ENCODE measurements at places on chromosomes 3 and 15.

DNA sequence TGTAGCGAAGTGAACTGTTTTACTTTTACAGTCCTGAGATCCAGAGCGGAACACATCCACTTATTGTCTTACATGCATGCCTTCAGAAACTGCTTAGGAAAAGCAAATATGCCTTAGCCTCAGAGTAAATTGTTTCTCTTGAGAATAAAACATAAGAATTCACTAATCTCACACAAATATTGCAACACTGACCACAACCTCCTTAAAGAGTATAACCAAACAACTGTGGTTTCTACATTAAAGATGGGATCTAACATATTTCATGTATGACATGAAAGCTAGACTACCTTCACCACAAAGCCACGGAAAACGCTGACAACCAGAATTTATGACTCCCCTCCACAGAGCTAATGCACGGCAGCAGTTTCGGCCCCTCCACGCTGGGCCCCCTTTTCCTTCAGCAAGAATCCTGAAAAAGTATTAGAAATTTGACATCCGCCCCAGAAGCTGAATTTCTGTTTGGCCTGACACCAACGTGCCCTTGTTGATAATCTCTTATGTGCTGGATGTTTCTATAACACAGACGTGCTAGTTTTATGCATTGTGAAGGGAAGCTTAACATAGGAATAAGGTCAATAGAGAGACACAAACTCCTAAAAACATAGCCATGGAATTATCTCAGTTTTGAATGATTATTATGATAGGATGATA lies 84.6 kb downstream of the GREM1 start:
- H3K36me3 ChIP-seq, result no peaks in the 10 kb centered on the region
- DNase-seq, result no peak
- H3K4me3 ChIP-seq, result no peak overlapping the region
- no peaks in the 10 kb centered on the region for H3K27me3 ChIP-seq
- no peak overlapping the region for H3K27ac ChIP-seq

DNA sequence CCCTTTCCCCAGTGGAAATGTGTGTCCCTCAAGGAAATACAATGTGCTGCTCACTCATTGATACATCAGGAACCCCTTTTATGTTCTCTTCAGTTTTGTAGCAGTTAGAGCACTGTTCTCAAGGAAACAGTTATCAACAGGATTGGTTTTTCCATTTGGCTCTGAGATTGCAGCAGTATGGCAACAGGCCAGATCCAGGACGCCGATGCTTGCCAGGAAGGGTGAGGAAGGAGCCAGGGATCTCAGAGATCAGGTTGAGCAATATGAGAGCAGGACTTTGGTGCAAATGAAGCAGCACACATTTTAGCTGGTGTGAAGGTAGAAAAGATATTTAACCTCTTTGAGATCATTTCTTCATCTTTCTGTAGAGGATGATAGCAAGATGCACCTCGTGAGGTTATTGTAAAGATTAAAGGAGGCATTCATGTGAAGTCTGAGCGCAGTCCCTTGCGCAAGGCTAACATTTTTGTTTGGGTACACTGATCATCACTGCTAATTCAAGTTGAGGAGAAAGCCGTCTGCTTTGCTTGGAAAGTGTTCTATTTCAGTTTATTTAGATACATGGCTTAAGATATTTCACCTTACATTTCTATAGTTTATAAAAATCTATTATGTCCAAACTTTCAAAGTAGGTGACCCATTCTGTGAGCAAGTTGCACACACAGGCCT lies 68.5 kb downstream of the KCNH8 start:
- H3K36me3 ChIP-seq, result no peaks in the 10 kb centered on the region
- no peak overlapping the region for H3K4me3 ChIP-seq
- no peaks in the 10 kb centered on the region for H3K4me1 ChIP-seq
- no peak for DNase-seq
- H3K27ac ChIP-seq, result no peak overlapping the region

- no peak for DNase-seq
- H3K27ac ChIP-seq, result peak overlapping the region; percentile 95
- H3K4me3 ChIP-seq, result peak overlapping the region; percentile 91
These were observed 908 bp upstream of the ADPGK start for GRCh38 chr15:72784456-72784876.

- no peak within 1 kb of the TSS for H3K4me3 ChIP-seq
- no peaks in the 10 kb centered on the region for H3K4me1 ChIP-seq
- no peak within 1 kb of the TSS for H3K27ac ChIP-seq
- H3K36me3 ChIP-seq, result no peaks in the 10 kb centered on the region
- H3K27me3 ChIP-seq, result peaks cover 8% of the 10 kb centered on the region
- no peak for DNase-seq
These were observed at the start of gene CFAP100 for GRCh38 chr3:126394179-126394976. Gene CFAP100, plus strand, starts transcription at chr3:126394909. Its CDS starts 1,092 bp downstream, at chr3:126396001.

- H3K4me1 ChIP-seq, result 0 out of 2 replicates have a peak, but pooled peaks cover 6% of the 10 kb centered on the region
- no peaks in the 10 kb centered on the region for H3K36me3 ChIP-seq
- H3K27ac ChIP-seq, result peak overlapping the region; percentile 41
- no peak for DNase-seq
- no peak overlapping the region for H3K4me3 ChIP-seq
These were observed 74.6 kb upstream of the TSC22D2 start for GRCh38 chr3:150333477-150333876.

GRCh38 chr15:34078900-34079299 lies 22.8 kb downstream of the EMC7 start:
- H3K27ac ChIP-seq, result no peak overlapping the region
- no peaks in the 10 kb centered on the region for H3K27me3 ChIP-seq
- H3K36me3 ChIP-seq, result no peaks in the 10 kb centered on the region
- no peak overlapping the region for H3K4me3 ChIP-seq
- DNase-seq, result no peak

- no peaks in the 10 kb centered on the region for H3K27me3 ChIP-seq
- no peak overlapping the region for H3K4me3 ChIP-seq
- H3K4me1 ChIP-seq, result 0 out of 2 replicates have a peak, but pooled peaks cover 2% of the 10 kb centered on the region
- peak overlapping the region; percentile 72 for H3K27ac ChIP-seq
These were observed 18.4 kb upstream of the TSEN2 start for GRCh38 chr3:12465836-12466225.

GRCh38 chr3:132569153-132569552 lies 27.9 kb upstream of the ACKR4 start:
- no peaks in the 10 kb centered on the region for H3K27me3 ChIP-seq
- no peaks in the 10 kb centered on the region for H3K4me1 ChIP-seq
- no peak for DNase-seq
- H3K4me3 ChIP-seq, result no peak overlapping the region

GRCh38 chr3:34285827-34286188 lies 487.4 kb downstream of the PDCD6IP start:
- H3K36me3 ChIP-seq, result no peaks in the 10 kb centered on the region
- no peak overlapping the region for H3K27ac ChIP-seq
- no peak for DNase-seq

DNA sequence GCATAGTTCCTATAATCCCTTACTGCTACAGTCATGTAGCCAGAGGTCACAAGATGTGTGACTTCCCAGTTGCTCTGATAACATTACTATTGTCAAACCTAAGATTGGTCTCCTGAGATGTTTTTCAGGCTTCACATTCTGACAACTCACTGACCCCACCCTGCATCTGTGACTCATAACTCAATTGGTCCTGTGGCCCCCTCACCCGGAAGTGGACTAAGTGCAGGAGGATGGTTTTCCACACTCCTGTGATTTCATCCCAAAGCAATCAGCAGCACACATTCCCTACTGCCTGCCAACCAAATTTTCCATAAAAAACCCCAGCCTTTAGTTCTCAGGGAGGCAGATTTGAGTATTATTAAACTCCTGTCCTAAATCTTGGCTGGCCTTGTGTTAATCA lies 564.9 kb upstream of the ZNF385D start:
- H3K4me3 ChIP-seq, result no peak overlapping the region
- H3K36me3 ChIP-seq, result no peaks in the 10 kb centered on the region
- DNase-seq, result no peak
- no peaks in the 10 kb centered on the region for H3K27me3 ChIP-seq
- H3K4me1 ChIP-seq, result no peaks in the 10 kb centered on the region
- no peak overlapping the region for H3K27ac ChIP-seq

DNA sequence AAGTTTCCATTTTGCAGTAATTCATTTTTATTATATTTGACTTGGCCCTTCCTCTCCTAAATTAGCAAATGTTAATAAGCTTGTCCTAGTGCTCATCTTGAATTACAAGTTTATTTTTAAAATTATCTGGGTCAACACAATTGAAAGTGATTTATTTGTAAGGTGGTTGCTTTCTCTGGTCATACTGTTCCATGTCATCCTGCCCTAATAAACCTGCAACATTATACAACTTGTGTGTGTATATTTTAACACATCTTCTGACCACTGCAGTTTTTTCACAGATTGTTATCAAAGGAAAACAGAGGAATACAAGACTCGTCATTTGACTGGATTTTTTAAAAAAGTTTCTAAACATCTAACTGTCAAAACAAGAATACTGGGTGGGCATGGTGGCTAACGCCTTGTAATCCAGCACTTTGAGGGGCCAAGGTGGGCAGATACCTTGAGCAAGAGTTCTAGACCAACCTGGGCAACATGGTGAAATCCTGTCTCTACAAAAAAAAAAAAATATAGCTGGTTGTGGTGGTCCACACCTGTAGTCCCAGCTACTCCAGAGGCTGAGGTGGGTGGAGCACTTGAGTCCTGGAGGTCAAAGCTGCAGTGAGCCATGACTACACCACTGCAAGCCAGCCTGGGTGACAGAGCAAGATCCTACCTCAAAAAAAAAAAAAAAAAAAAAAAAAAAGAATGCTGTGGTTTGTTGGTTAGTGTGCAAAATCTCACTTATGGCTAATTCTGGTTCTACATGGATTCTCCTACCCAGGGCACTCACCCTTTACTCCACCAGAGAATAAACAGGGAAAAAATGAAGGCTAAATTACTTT lies 5.0 kb upstream of the LRRFIP2 start:
- H3K36me3 ChIP-seq, result no peaks in the 10 kb centered on the region
- H3K4me3 ChIP-seq, result no peak overlapping the region
- DNase-seq, result no peak
- H3K4me1 ChIP-seq, result peaks cover 20% of the 10 kb centered on the region

DNA sequence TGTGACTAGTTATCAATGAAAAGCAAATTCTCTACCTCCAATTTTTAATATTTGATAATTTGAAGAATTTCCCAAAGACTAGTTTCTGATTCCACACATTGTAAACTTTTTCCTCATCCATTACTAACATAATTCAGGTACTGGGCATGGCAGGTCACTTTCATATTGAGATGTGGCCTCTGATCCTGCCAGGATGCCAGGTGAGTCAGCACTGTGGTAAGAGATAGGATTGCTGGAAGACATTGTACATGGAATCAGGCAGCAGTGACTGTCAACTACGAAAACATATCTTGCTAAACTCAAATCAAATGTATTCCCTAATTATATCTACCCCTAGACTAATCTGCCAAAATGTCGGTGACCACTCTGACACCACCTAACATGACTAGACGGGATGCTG lies 33.2 kb upstream of the POU1F1 start:
- no peaks in the 10 kb centered on the region for H3K36me3 ChIP-seq
- peak overlapping the region; percentile 29 for H3K27ac ChIP-seq
- no peaks in the 10 kb centered on the region for H3K4me1 ChIP-seq
- H3K4me3 ChIP-seq, result no peak overlapping the region
- no peak for DNase-seq

GRCh38 chr3:112634786-112635541 lies 6.0 kb downstream of the CCDC80 start:
- H3K27ac ChIP-seq, result no peak overlapping the region
- no peaks in the 10 kb centered on the region for H3K36me3 ChIP-seq
- H3K4me1 ChIP-seq, result no peaks in the 10 kb centered on the region
- DNase-seq, result no peak
- peaks cover 6% of the 10 kb centered on the region for H3K27me3 ChIP-seq
- H3K4me3 ChIP-seq, result no peak overlapping the region

GRCh38 chr3:129278966-129279906 lies 566 bp downstream of the HMCES start:
- H3K27me3 ChIP-seq, result no peaks in the 10 kb centered on the region
- H3K27ac ChIP-seq, result peak overlapping the region; percentile 94
- peaks cover 17% of the 10 kb centered on the region for H3K4me1 ChIP-seq
- H3K4me3 ChIP-seq, result peak overlapping the region; percentile 78
- H3K36me3 ChIP-seq, result peaks cover 13% of the 10 kb centered on the region

DNA sequence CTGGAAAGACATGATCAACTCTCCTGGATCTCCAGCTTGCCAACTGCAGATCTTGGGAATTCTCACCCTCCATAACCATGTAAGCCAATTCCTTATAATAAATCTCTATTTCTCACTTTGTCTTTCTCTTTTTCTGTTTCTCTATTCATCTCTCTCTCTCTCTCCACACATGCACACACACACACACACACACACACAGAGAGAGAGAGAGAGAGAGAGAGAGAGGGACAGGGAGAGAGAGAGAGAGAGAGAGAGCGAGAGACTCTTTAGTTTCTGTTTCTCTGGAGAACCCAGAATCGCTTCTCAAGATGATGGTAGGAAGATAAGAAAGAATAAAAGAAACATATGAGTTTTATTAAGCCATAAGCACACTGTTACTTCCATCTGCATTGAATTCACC lies 111.9 kb downstream of the BCHE start:
- H3K4me1 ChIP-seq, result no peaks in the 10 kb centered on the region
- no peak overlapping the region for H3K27ac ChIP-seq
- H3K36me3 ChIP-seq, result no peaks in the 10 kb centered on the region
- no peak for DNase-seq

- DNase-seq, result peak; percentile 27
- no peak overlapping the region for H3K27ac ChIP-seq
- no peak overlapping the region for H3K4me3 ChIP-seq
- 0 out of 2 replicates have a peak, but pooled peaks cover 3% of the 10 kb centered on the region for H3K4me1 ChIP-seq
- H3K27me3 ChIP-seq, result peaks cover 13% of the 10 kb centered on the region
These were observed 88.3 kb downstream of the TMEM266 start for GRCh38 chr15:76147906-76148570.

- H3K4me3 ChIP-seq, result no peak overlapping the region
- no peaks in the 10 kb centered on the region for H3K36me3 ChIP-seq
- H3K4me1 ChIP-seq, result no peaks in the 10 kb centered on the region
These were observed 1.6 kb downstream of the RFTN1 start for GRCh38 chr3:16511681-16512434.

- DNase-seq, result no peak
- no peaks in the 10 kb centered on the region for H3K36me3 ChIP-seq
- no peak overlapping the region for H3K4me3 ChIP-seq
These were observed 313.4 kb downstream of the CNTN6 start for GRCh38 chr3:1406250-1406649.

- H3K4me3 ChIP-seq, result no peak overlapping the region
- H3K36me3 ChIP-seq, result no peaks in the 10 kb centered on the region
- H3K4me1 ChIP-seq, result no peaks in the 10 kb centered on the region
- H3K27me3 ChIP-seq, result peaks cover 5% of the 10 kb centered on the region
- no peak for DNase-seq
These were observed 72.9 kb downstream of the NSMCE3 start for GRCh38 chr15:29196722-29197121.

DNA sequence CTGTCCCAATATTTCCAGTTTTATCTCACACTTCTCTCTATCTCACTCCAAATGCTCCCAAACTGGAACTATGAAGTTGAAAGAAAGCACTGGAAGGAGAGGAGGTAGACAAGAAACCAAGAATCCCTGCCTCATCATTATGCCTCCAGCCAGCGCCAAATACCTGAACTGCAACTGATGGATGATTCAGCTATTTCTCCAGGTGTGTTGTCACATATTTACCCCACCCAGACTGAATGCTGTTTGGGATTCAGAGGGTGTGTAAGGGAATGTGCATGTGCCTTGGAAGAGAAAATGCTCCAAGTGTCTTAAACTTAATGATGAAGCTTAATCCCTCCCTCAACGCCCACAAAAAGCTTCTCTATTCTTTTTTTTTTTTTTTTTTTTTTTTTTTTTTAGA lies 269.5 kb upstream of the ATP11B start:
- no peak overlapping the region for H3K4me3 ChIP-seq
- no peak for DNase-seq
- no peak overlapping the region for H3K27ac ChIP-seq
- H3K27me3 ChIP-seq, result no peaks in the 10 kb centered on the region

- no peaks in the 10 kb centered on the region for H3K27me3 ChIP-seq
- no peak overlapping the region for H3K4me3 ChIP-seq
- H3K27ac ChIP-seq, result no peak overlapping the region
These were observed 427.5 kb downstream of the TUSC7 start for GRCh38 chr3:117137065-117137464.
